Stimulated activated naive CD8-positive, alpha-beta T cell treated with anti-CD3 and anti-CD28 coated beads, Interleukin-15, amount 100 ng/mL, for 72 hours (primary cell): ENCODE measurements at places on chromosomes 2 and 18.

GRCh38 chr2:110113961-110114591 is 1.5 kb downstream of the MALL start:
- no peak for DNase-seq

DNA sequence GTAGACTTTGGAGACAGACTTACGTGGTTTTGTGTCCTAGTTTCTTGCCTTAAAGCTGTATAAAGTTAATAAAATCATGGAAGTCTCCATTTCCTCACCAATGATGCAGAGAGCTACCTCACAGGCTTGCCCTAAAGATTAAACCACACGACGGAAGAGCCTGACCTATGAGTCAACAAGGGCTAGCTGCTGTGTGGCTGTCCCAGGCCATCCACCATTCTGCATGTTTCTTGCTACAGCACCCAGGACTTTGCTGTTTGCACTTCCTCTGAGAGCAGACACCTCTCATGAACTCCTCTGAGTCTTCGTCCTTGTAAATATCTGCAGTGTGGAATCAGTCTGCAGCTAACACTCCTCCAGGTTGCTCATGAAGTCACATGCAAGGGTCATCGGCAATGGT is 160.0 kb upstream of the TRIB2 start:
- no peak for DNase-seq

DNA sequence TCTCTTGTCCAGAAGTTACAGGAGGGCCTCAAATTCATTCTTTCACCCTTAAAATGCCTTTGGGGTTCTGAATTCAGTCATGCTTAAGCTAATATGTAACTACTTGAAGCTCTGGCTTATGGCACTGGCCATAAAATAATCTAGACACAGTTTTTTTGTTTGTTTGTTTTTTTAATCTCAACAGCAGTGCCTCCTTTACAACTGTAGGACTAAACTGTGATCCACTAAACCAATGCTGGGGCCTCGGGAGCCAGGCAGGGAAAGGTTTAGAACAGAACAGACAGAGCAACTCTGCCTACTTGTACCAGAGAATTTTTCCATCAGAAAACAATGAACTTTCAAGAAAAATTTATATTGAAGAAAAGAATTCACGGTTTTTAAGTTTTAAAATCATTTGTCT is 1.7 kb downstream of the STAM2 start:
- DNase-seq: no peak

GRCh38 chr2:11785611-11785940 is 39.1 kb downstream of the LPIN1 start:
- DNase-seq: no peak

DNA sequence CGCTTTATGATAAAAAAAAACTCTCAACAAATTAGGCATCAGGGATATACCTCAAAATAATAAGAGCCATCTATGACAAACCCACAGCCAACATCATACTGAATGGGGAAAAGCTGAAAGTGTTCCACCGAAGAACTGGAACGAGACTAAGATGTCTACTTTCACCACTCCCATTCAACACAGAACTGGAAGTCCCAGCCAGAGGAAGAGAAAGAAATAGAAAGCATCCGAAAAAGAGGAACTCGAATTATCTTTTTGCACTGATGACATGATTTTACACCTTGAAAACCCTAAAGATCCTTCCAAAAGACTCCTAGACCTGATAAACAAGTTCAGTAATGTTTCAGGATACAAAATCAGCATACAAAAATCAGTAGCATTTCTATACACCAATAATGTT is 121.6 kb downstream of the ZRANB3 start:
- no peak for DNase-seq

DNA sequence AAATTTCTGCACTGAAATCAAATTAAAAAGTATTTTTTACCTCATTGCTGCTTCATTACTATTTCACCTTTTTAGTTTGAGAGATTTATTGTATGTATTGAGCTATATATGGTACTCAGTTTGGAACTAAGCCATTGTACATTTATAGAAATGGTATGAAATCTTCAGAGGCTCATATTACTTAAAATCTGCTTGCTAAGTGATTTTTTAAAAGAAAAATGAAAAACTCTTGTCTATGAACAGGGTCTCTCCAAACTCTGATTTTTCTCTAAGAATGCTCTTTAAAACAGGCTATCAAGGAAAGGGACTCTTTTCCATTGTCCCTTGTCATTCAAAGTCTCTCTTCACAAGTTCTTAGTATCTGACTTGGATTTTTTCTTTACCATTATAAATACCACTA is 31.8 kb downstream of the C1D start:
- no peak for DNase-seq
